Naive thymus-derived CD8-positive, alpha-beta T cell (primary cell): ENCODE measurements at places on chromosomes 16 and 17.

DNA sequence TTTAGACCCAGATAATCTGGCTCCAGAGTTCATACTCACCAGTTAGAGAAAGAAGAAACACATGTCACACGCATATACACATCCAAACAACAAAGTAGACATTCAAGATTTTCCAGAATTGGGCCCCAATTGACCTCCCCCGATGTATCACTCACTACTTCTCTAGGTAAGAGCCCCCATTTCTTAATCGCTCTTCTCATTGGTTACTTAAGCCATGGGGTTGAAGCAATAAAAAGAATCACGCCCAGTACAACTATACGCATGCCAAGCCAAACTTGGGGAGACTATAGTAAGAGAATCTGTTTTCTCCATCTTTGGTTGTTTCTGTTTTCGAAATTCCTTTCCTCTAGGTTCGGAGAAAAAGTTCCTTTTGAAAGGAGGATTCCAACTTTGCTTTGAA lies 565 bp downstream of the DDX52 start:
- peak; percentile 17 for DNase-seq

DNA sequence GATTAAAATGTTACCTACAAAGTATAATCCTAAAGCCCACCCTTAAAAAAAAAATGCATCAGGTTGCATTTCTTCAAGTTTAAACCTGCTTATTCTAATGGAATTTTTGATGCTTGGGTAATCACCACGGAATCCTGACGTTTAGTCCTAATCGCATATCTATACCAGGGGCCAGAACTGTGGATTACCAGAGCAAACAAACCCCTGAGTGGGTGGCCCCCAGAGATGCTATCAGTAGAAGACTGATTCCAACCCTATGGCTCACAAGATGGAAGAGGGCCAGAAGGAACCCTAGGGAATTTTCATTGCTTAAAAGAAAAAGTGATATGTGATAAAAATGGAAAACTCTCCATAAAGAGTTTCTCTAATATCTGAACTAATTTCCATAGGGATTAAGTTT lies 152.2 kb upstream of the NOG start:
- DNase-seq = no peak

DNA sequence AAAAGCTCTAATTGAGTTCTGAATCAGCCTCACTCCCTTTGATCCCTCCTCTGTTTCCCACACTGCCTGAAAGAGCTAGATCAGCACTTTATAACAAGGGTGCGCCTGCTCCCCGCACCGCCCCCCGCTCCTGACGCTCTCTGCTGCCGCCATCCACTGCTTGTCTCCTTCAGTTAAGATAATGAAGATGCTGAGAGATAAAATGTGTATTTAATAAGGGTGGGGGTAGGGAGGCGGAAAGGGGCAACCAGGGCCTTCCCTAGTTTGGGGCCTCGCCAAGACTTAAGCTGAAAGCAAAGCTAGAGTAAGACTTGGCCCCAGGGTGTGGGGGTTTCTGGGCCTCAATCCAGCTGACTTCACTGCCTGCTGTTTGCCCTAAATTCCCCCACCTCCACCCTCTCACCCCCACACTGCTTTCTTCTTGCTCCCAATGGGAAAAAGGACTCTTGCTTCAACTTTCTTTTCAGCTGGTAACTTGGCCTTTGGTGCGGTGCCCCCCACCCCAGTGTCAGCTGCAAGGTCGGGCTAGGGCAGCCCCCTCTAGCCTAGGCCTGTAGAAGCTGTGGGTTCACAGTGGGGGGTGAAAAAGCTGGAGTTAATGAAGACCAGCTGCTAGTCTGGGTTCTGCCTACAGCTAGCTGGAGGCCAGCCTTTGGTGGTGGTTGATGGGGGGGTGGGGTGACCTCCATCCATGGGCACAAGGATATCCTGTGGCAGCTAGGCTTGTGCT lies 1.8 kb upstream of the RARA start:
- no peak for DNase-seq

- no peak for DNase-seq
These were observed 47.7 kb upstream of the ZNF750 start for GRCh38 chr17:82887255-82888164.

DNA sequence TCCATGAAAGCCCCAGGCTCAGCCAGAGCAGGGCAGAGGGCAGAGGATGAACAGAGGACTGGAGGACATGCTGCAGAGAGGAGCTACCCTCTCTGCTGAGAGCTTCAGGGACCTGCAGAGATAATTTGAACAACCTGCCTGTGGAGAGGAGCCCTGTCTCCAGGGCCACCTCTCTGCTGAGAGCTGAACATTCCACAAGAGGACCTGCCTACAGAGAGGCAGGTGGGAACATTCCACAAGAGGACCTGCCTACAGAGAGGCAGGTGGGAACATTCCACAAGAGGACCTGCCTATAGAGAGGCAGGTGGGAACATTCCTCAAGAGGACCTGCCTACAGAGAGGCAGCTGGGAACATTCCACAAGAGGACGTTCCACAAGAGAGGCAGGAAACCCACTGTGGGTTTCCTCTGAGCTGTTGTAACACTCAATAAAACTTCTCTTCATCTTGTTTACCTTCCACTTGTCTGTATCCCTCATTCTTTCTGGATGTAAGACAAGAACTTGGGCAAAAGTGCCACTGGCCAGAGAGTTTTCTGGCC lies 551.9 kb upstream of the CA10 start:
- DNase-seq = no peak

DNA sequence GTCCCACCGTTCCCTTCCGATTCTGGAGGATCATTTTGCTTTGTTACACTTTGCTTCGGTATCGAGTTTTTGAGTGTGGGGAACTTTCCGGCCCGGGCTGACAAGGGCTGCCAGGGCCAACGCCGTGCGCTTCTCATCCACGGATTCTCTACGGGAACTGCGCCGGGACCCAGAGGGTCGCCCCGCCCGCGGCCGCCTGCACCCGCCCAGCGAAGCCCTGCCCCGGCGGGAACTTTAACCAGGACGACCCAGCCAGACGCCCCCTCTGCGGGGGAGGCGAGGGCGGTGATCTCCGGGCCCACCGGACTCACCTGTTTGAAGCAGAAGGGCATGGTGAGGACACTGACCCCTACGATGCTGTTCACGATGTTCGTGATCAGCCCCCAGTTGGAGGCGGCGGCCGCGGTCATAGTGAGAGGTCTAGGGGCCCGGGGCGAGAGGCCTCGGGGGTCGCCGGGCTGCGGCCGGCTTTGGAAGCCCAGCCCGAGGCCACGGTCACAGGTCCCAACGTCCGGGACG lies 536 bp downstream of the SLC38A10 start:
- no peak for DNase-seq

DNA sequence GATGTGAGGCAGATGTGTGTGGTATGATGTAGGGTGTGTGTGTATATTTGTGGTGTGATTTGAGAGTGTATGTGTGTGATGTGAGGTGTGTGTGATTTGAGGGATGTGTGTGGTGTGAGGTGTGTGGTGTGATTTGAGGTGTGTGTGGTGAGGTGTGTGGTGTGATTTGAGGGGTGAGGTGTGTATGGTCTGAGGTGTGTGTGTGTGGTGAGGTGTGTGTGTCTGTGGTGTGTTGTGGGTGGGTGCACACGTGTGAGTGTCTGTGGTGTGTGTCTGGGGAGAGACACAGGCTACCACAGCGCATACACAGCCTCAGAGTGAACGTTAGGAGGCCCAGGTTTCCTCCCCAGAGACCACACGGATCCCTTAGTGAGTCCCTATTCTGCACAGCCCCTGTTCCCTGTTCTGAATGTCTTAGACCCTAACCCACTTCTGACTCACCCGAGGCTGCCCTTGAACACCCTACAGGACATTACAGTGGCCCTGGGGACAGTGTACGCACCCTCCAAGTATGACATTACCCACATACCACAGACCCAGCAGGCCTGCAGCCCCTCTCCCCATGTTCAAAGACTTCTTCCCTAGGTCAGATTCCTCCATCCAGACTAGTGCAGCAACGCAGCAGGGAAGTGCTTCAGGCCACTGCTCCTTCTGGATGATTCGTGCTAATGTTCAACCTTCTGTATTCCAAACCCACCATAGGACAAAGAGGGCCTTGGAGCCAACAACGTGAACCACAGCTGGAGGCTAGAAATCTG lies 3.5 kb upstream of the RAB37 start:
- DNase-seq = no peak

- DNase-seq = no peak
These were observed 30.7 kb downstream of the CD300LF start for GRCh38 chr17:74682028-74682427.

DNA sequence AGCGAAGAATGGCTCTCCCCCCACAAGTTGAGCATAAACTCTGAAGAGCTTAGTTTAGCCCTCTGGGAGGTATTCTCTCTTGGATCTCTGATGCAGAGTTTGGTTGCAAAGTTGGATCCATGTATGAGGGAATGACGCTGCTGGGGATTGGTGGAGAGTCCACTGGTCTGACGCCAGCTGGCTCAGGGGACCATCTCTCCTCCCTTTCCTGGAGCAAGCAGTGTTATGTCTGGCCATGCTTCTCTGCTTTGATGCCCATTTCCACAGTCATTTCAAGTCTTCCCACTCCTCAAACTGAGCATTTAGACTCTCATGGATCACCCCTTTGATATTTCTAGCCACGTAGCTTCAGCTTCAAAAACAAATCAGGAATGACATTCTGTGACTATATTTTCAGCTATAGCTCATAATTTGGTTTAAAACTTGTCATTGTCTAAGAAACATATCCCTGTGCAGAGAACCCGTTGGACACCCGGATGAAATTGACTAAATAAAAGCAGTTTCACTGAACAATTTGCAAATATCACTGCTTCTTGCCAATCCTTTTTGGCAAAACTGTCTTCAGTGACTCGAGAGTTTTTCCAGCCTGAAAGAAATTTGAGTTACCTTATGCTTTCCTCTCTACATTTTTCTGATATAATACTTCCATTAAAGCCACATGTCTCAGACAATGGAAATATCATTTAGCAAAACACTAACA lies 193.4 kb upstream of the CDH11 start:
- DNase-seq = no peak

DNA sequence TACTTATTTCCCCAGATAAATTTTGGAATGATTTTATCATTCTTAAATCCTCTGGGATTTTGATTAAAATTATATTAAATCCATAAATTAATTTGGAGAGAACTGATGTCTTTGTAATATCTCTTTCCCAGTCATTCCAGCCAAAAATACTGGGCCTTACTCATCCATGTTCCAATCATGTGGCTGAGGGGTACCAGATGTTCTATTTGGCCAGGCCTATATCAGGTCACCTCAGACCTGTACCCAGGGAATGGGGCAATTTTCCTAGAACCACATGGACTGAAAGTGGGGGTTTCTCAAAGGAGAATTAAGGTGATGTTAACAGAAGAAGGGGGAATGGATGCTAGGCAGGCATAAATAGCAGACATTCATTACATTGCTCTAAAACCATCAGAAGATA lies 7.5 kb downstream of the SNTB2 start:
- no peak for DNase-seq

DNA sequence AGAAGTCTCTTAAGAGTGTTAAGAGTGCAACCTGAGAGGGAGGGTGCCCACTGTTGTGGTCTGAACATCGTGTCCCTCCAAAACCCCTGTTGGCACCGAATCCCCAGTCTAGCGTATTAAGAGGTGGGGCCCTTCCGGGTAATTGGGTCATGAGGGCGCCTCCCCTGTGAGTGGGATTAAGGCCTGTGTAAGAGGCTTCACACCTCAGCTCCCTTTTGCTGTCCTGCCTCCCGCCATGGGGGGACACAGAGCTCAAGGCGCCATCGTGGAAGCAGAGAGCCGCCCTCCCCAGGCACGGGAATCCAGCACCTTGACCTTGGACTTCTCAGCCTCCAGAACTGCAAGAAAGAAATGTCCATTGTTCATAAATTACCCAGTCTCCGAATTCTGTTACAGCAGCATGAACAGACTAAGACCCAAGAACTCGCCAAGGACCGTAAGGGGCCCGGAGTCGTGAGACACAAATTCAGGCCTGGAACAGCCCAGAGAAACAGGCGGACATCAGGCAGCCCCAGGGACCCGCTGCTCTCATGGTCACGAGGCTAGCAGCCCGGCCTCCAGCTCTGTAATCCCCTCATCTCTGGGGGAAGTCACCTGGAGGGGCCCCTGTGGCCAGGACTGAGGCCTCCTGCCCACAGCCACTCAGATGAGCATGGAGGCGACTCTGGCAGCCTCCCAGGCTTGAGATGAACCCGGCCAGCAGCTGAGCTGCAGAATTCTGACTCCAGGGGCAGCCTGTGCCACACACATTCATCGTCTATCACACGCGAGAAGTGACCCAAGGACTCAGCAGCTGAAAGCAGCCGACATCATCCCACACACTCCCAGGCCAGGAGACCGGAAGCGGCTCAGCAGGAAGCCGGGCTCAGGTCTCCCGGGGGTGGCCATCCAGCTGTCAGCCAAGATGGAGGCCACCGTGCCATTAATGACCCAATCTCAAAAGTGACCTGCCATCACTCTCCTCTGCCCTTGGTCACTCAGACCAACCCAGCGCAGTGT lies 12.8 kb upstream of the CHMP6 start:
- DNase-seq = no peak
